ENCODE measurements at places on chromosomes 2 and 18. TPM values are rescaled to one million over a fixed set of nuclear protein-coding genes. Genes with fewer than 3 reads are reported as not detected.

Gene NR4A2
- 2.8 TPM for total RNA-seq

Gene MC2R
- total RNA-seq: not detected

Gene LINC00305
- total RNA-seq: not detected

Gene GKN1
- total RNA-seq: not detected

Gene FOSL2
- 31.4 TPM for total RNA-seq

Gene GPAT2
- 0.28 TPM for total RNA-seq

Gene NFATC1
- 0.36 TPM for total RNA-seq

Gene SPEG
- 7.8 TPM for total RNA-seq

Gene KCNG2
- not detected for total RNA-seq

Gene ACMSD
- total RNA-seq: not detected

Gene LYG1
- not detected for total RNA-seq

Gene HOXD8
- not detected for total RNA-seq

Gene HRH4
- not detected for total RNA-seq

Gene FARP2
- total RNA-seq: 38.6 TPM

Gene STARD6
- total RNA-seq: 0.28 TPM

Gene ACVR2A
- total RNA-seq: 6.8 TPM

Gene HOXD11
- not detected for total RNA-seq

Gene ACVR1C
- total RNA-seq: 0.18 TPM

Gene FN1
- 7,693 TPM for total RNA-seq

Gene REG3G
- total RNA-seq: not detected

Gene C2orf76
- total RNA-seq: 9.7 TPM

Gene AQP12A
- not detected for total RNA-seq

Gene CPLX4
- total RNA-seq: not detected

Gene DNER
- total RNA-seq: under 0.01 TPM

Gene CXCR1
- not detected for total RNA-seq

Gene FSHR
- total RNA-seq: not detected

Gene MAL
- not detected for total RNA-seq

Gene FAM237A
- total RNA-seq: not detected

Gene DYNC2LI1
- 11.7 TPM for total RNA-seq

Gene PAIP2B
- 0.18 TPM for total RNA-seq

Gene ATP6V1C2
- total RNA-seq: not detected

Gene CLASP1
- 33.7 TPM for total RNA-seq

Gene SMYD1
- total RNA-seq: not detected

Gene TXNL4A
- total RNA-seq: 72.8 TPM

Gene C18orf32
- 4.7 TPM for total RNA-seq

Gene TBC1D8
- 1.3 TPM for total RNA-seq

Gene CEP68
- total RNA-seq: 5.6 TPM

Gene SFXN5
- total RNA-seq: 8.3 TPM

Gene REG1B
- total RNA-seq: not detected

Gene TEKT4
- not detected for total RNA-seq

Gene NHEJ1
- total RNA-seq: 15.3 TPM
